LNCaP clone FGC (cell line): ENCODE measurements at places on chromosomes 6 and 20.

GRCh38 chr6:17211101-17211500 is 70.1 kb upstream of the RBM24 start:
- no peak for DNase-seq

- no peak for DNase-seq
Observed at GRCh38 chr20:1997483-1998192, 3.8 kb upstream of the PDYN start.

DNA sequence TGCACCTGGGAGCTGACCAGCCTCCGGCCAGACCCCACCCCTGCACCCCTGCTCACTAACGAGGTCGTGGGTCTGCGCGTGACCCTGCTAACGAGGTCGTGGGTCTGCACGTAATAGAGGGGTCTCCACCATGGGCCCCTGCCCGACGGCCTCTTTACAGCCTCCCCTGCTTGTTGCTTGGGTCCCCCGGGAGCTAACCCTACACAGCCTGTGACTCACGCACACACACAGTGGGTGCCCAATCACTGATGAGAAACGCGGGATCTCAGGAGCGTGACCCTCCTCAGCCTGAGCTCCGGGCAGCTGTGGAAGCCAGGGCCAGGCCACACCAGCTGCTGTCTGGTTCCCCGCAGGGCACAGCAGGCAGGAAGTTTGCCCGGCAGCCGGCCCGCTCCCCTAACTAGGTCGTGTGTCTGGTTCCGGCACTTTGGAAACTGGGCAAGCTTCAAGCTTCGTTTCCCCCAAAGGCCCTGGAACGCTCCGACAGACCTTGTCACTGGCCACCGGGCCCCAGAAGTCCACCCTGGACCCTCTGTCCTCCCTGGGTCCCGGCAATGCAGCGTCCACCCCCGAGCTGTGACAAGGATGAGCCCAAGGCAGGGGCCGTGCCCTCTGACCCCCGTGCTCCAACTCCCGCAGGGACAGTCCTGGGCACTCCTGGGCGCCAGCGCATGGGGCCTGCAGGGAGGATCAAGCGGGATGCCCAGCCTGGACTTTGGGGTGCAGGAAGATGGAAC is 767 bp downstream of the PTK6 start:
- DNase-seq: peak; percentile 19

GRCh38 chr6:105814745-105815536 is 271.2 kb upstream of the PRDM1 start:
- no peak for DNase-seq

- DNase-seq: no peak
Observed at GRCh38 chr6:17740559-17741220, 34.0 kb upstream of the NUP153 start.

- DNase-seq: no peak
Observed at GRCh38 chr6:129544892-129545612, 164.9 kb downstream of the ARHGAP18 start.

GRCh38 chr20:5270603-5271002 is 46.2 kb downstream of the PROKR2 start:
- DNase-seq: no peak

- DNase-seq: no peak
Observed at GRCh38 chr6:56838016-56838555, 116.8 kb upstream of the BEND6 start.

DNA sequence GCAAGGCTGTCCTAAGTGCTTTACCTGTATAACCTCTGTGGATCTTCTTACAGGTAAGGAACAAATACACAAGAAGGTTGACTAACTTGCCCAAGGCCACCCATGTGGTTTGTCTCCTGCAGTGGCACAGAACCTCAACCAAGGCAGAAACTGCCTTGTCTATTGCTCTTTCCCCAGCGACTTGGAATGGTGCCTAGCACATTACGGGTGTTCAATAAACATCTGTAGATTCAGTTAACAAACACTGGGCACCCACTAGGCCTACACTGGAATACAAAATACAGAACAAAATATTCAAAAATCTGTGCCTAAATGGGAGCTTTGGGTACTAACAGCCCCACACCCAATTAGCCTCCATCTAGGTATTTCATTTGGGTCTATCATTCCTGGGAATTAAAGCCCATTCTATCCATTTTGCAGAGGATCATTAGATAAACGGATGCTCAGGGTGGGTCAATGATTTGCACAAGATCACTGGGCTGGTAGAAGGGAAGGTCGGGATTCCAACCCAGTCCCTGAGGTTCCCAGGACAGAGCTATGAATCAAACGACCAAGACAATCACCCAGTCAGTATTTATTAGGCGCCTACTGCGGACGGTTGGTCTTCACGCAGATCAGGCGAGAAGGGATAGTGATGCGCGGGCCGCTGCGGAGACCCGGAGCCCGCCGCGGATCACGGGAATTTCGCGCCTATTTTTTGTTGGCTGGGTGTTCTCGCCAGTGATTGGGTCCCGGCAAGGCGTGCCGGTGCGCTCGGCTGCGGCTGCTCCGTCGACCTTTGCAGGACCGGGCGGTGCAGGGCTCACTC is at the start of gene STK35:
TSS of gene STK35 (plus strand) at position 771 of the 808 bp plus-strand sequence. CDS start 55 bp downstream, outside the sequence.
- DNase-seq: peak; percentile 43

GRCh38 chr6:110486756-110487155 is 10.3 kb upstream of the SLC22A16 start:
- no peak for DNase-seq

- DNase-seq: no peak
Observed at GRCh38 chr6:146919017-146919416, 285.2 kb upstream of the STXBP5 start.

DNA sequence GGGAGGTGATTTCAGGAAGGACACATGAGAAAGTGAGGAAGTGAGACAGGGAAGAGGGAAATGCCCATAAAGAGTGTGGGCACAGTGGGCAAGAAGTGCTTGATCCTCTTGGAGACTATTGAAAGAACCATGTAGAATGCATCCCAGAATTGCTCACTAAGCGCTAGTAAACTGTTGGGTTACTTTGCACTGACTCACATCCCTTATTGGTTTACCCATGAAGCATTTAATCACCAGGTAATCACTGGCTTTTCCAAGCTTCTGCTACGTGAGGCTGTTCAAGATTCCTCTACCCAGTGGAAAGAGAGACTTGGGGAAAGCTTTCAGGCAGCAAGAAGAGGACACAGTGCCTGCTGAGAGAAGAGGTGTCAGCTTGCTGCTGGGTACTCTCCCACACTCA is 410.0 kb upstream of the JAG1 start:
- DNase-seq: no peak

DNA sequence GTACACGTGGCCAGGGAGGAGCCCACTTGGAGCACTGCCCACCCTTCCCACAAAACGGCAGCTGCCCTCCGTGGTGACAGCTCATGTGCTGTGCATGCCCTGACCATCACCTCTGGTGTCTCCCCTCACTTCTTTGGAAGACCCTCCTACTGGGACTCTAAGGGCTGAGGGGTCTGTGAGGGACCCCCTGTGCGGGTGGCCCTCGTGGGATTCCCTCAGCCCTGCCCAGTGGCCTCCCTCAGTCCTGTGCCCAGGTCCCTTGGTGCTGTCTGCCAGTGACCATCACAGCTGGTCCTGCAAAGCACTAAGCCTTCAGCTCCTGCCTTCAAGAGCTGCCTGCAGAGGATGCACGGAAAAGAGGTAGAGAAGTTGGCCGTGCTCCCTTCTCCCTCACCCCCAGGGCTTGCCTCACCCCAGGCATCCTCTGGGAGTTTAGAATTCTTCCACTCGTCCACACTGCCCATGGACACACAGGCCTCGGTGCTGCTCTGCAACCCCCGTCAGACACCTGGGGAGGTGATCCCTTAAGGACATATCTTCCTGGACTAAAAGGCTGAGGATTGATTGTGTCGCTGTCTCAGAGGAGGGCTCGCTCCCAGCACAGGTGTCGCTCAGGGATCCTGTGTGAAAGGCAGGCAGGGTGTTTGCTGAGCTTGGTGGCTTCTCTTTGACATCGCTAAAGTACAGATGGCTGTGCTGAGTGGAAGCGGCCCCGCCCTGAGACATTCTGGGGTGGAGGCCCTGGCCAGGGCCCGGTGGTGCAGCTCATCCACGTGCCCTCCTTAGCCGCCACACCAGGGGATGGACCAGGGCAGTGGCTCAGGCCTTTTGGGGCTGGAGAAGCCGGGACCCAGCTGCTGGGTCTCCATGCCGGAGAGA is 119.5 kb upstream of the FRMD1 start:
- no peak for DNase-seq

DNA sequence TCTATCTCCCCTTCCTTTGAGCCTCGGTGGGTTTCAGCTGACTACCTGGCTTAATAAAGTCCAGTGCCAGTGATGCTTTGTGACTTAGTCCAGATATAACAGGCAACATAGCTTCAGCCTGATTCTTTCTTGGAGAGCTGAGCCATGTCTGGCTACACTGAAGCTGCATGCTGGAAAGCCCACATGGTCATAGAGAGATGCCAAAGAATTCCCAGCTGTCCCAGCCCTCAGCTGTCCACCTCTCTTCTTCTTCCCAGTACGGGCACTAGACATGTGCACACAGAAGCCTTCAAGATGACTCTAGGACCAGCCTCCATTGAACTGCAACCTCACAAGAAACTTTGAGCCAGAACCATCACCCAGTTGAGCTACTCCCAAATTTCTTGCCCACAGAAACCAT is 154.1 kb upstream of the MYLIP start:
- no peak for DNase-seq

- no peak for DNase-seq
Observed at GRCh38 chr20:298776-299391, 1.5 kb downstream of the ZCCHC3 start.

DNA sequence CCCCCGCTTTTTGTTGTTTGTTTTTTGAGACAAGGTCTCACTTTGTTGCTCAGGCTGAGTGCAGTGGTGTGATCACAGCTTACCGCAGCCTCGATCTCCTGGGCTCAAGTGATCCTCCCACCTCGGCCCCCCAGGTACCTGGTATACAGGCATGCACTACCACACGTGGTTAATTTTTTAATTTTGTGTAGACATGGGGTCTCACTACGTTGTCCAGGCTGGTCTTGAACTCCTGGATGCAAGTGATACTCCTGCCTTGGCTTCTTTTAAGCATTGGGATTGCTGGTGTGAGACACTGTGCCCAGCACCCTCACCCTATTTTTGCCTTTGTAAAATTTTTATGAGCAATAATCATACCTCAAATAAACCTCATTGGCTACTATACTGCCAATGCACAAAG is 5.5 kb downstream of the ENPP3 start:
- DNase-seq: no peak

DNA sequence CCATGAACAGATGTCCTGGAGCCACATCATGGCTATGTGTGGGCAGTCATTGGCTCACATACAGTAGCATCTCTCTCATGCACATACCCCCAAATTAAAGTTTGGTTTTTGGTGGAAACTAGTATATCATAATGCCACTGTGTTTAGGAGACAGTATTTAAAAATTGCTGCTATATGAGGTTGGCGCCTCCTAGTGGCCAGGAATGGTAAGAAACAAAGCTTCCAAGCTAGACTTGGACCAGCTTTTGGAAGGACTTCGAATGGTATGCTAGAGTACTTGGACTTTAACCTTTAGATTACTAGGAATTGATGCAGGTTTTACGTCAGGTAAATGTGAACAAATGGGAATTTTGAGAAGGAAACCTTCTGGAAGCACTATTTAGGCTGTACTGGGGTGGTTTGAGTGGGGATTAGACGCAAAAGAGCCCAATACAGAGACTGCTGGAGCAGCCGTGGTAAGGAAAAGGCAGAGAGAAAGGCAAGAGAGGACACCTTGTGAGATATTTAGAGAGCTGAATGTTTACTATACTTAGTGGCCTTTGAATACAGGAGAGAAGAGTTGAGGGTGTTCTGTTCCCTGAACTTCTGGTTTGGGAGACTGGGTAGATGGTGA is 23.8 kb downstream of the PRSS35 start:
- DNase-seq: peak; percentile 27

GRCh38 chr20:48581167-48581566 is 246.6 kb downstream of the PREX1 start:
- no peak for DNase-seq

- DNase-seq: no peak
Observed at GRCh38 chr6:167645368-167645767, 181.3 kb upstream of the AFDN start.
